ENCODE measurements at places on chromosomes 11 and 22.

DNA sequence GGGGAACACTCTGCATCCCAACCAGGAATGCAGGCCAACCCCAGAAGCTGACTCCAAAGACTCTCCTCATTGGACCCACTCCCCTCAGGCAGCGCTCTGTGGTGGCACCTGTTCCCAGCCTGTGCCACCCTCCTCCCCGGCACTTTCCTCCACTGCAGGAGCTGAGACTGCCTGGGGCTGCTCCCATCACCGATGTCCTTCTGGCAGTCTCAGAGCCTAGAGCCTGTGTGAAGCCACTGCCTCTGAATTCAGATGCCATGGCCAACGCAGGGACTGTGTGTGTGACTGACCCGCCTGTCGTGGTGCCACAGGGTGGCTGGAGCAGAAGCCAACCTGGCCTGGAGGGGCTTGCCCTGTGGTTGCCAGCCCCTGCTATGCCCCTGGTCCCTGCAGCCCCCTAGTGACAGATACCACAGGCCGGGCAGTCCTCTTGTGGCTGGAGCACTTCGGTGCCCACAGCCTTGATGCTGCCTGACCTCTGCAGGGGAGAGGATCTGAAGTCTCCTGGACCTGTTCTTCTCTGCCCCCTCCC lies 43.2 kb downstream of the TBX1 start:
- DNase-seq = no peak

GRCh38 chr11:46090375-46090774 lies 30.9 kb downstream of the PHF21A start:
- DNase-seq = no peak

DNA sequence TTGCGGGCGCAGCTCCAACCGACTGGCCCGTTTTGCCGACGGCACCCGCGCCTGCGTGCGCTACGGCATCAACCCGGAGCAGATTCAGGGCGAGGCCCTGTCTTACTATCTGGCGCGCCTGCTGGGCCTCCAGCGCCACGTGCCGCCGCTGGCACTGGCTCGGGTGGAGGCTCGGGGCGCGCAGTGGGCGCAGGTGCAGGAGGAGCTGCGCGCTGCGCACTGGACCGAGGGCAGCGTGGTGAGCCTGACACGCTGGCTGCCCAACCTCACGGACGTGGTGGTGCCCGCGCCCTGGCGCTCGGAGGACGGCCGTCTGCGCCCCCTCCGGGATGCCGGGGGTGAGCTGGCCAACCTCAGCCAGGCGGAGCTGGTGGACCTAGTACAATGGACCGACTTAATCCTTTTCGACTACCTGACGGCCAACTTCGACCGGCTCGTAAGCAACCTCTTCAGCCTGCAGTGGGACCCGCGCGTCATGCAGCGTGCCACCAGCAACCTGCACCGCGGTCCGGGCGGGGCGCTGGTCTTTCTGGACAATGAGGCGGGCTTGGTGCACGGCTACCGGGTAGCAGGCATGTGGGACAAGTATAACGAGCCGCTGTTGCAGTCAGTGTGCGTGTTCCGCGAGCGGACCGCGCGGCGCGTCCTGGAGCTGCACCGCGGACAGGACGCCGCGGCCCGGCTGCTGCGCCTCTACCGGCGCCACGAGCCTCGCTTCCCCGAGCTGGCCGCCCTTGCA lies 1.0 kb downstream of the FJX1 start:
- DNase-seq = no peak

- no peak for DNase-seq
Measured at GRCh38 chr11:2976294-2977063, 15.7 kb downstream of the NAP1L4 start.

DNA sequence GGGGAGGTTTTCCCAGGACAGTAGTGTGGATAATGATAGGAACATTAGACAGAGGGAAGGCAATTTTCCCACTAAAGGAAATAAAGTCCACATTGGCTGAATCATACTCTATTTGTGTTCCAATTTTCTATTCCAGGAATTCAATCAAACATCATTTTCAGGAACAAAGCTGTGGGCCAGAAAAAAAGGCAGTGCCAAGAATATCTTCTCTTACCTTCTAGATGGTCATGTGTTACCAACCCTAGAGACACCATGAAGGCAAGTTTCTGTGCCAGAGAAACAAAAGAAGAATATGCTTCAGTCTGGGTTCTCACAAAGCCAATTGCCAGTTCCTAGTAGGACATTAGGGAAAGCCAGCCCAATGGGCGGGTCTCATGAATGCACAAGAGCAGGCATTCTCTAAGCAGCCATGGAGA lies 27.5 kb downstream of the LARGE2 start:
- no peak for DNase-seq

DNA sequence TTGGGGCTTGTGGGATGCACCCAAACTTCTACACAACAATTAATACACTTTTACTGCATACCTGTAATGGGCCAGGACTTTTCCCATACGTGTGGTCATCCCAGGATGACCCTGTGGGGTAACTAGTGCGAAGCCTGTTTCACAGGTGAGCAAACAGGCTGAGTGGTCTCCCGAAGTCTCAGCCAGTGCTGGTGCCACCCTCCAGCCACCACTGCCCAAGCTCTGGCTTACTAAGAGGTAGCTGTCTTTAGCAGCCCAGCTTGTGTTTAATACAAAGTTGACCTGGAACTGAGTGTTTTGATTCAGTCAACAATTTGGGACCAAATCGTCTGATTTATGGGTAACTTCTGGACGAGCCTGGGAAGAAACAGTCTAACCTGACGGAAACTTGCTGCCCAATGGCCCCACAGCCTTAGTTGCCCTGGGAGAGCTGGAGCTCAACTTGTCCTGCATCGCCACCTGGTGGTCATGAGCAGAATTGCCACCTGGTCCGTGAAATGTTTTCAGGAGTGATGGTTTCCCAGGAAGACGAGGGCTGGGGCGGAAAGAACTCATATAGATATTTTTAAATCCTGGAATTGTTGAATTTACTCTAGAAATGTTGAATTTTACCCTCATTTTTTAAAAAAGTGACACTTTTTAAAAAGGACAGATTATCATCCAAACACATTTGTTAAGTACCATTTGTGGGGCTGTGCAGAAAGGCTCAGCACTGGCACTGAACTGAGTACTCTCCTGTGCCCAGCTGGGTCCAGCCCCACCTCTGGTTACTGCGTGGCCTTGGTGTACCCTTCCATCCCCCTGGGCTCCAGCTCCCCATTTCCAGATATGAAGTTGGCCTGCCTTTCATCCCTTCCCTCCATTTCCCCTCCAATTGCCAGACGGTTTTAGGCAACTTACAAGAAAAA lies 95.5 kb upstream of the PARVA start:
- DNase-seq = peak; percentile 81

Data from activated CD4-positive, alpha-beta memory T cell treated with anti-CD3 and anti-CD28 coated beads, Interleukin-2, amount 10 ng/mL, durations not matched to agents 7 days and 5 days (primary cell).